Testis (tissue), 5 donors: ENCODE measurements at places on chromosomes 3 and 15. TPM values are rescaled to one million over a fixed set of nuclear protein-coding genes. Genes with fewer than 3 reads are reported as not detected.

The LRRIQ4 gene
- total RNA-seq, result 1.3 TPM

The PLSCR2 gene
- 9.4 TPM for total RNA-seq

The TERC gene
- total RNA-seq, result 512 TPM

The KLHL18 gene
- total RNA-seq, result 26.2 TPM

The GPR15 gene
- not detected for total RNA-seq

The LRRC58 gene
- 18.6 TPM for total RNA-seq

- H3K27me3 ChIP-seq, result no peaks in the 10 kb centered on the region
- no peak overlapping the region for H3K27ac ChIP-seq
- no peak overlapping the region for H3K4me3 ChIP-seq
- DNase-seq, result no peak
- no peaks in the 10 kb centered on the region for H3K36me3 ChIP-seq
These were observed 296.7 kb downstream of the CHST2 start for GRCh38 chr3:143416229-143416628.

- H3K4me3 ChIP-seq, result no peak overlapping the region
- no peaks in the 10 kb centered on the region for H3K36me3 ChIP-seq
- peak overlapping the region; percentile 2 for H3K27ac ChIP-seq
- peaks cover 7% of the 10 kb centered on the region for H3K4me1 ChIP-seq
These were observed 8.5 kb downstream of the GYG1 start for GRCh38 chr3:148999806-149000205.

DNA sequence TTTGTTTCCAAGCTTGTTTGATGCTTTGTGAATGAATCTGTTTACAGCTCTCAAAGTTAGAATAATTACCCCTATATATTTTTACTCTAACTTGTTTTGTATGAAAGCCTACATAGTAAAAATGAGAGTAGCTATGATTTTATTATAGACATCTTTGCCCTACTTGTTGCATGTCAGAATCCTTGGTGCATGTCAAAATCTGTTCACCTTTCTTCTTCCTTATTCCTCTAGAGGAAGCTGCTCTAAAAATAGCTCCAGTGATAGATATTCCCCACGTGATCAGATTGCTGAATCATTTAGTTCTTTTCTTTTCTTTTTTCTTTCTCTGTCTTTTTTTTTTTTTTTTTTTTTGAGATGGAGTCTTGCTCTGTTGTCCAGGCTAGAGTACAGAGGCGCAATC lies 39.8 kb downstream of the LRRC49 start:
- H3K36me3 ChIP-seq, result no peaks in the 10 kb centered on the region
- no peaks in the 10 kb centered on the region for H3K4me1 ChIP-seq
- H3K27ac ChIP-seq, result no peak overlapping the region
- H3K4me3 ChIP-seq, result no peak overlapping the region
- no peaks in the 10 kb centered on the region for H3K27me3 ChIP-seq

- H3K27ac ChIP-seq, result no peak overlapping the region
- no peaks in the 10 kb centered on the region for H3K27me3 ChIP-seq
- no peaks in the 10 kb centered on the region for H3K36me3 ChIP-seq
- no peak overlapping the region for H3K4me3 ChIP-seq
- DNase-seq, result peak; percentile 49
- H3K4me1 ChIP-seq, result peaks cover 7% of the 10 kb centered on the region
These were observed 19.0 kb downstream of the PCYT1A start for GRCh38 chr3:196268284-196269163.

GRCh38 chr3:100503448-100503847 lies 11.0 kb downstream of the TMEM45A start:
- no peak overlapping the region for H3K27ac ChIP-seq
- no peaks in the 10 kb centered on the region for H3K4me1 ChIP-seq
- no peaks in the 10 kb centered on the region for H3K27me3 ChIP-seq
- H3K4me3 ChIP-seq, result no peak overlapping the region
- H3K36me3 ChIP-seq, result no peaks in the 10 kb centered on the region

DNA sequence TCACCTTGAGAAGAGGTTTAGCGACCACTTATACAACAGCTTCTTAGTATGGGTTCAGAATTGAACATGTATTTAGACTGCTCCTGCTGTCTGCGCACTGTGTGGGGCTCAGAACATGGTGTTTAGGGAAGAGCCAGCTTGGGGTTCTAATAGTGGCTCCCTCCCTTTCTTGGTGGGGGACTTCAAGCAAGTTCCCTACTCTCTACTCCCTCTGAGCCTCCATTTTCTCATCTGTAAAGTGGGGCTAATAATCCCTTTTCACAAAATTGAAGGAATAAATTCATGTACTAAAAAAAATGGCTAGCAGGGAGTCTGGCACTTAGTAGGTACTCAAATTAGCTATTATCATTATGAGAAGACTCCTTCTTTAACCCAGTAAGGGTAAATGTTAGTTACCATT lies 97.5 kb upstream of the SPATA12 start:
- H3K4me3 ChIP-seq, result no peak overlapping the region
- H3K27me3 ChIP-seq, result no peaks in the 10 kb centered on the region
- no peaks in the 10 kb centered on the region for H3K36me3 ChIP-seq
- H3K27ac ChIP-seq, result no peak overlapping the region
- no peaks in the 10 kb centered on the region for H3K4me1 ChIP-seq

DNA sequence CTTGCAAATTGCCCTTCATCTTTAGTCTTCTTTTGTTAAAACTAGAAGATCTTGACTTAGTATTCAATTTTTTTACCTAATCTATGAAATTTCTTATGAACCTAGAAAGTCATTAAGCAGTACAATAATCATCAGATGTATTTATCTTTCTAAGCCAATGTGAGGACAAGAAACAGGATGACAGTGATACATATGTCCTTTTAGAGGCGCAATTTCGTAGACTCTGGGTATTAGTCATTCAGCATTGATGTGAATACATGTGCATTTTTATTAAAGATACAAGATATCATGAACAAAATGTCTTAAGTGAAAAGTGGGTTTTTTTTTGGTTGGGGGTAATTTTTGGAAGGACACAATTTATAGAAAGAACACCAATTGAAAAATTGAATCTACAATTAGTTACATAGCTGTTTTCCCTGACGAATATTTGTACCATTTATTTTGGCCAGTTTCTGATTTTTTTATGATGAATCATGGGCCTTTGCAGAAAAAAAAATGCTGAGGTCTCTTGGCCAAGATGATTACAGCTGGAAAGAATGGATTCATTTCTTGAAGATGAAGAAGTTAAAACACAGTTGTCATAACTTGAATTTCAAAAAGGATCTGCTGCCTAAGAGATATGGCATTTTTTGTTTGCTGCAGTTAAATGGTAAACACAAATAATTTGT lies 48.9 kb upstream of the AGTR1 start:
- no peak overlapping the region for H3K4me3 ChIP-seq
- H3K36me3 ChIP-seq, result no peaks in the 10 kb centered on the region
- H3K27ac ChIP-seq, result no peak overlapping the region

GRCh38 chr3:179258820-179259219 lies 7.9 kb upstream of the KCNMB3 start:
- H3K4me3 ChIP-seq, result no peak overlapping the region
- H3K27ac ChIP-seq, result no peak overlapping the region
- DNase-seq, result no peak
- no peaks in the 10 kb centered on the region for H3K27me3 ChIP-seq

- H3K4me3 ChIP-seq, result no peak overlapping the region
- H3K36me3 ChIP-seq, result no peaks in the 10 kb centered on the region
- DNase-seq, result no peak
These were observed 70.9 kb downstream of the ANP32A start for GRCh38 chr15:68749793-68750192.

GRCh38 chr15:59999612-60000112 lies 4.4 kb upstream of the FOXB1 start:
- H3K27ac ChIP-seq, result no peak overlapping the region
- no peaks in the 10 kb centered on the region for H3K36me3 ChIP-seq
- DNase-seq, result no peak
- H3K27me3 ChIP-seq, result peaks cover 8% of the 10 kb centered on the region

GRCh38 chr3:14503706-14504065 lies 36.5 kb downstream of the GRIP2 start:
- H3K4me3 ChIP-seq, result no peak overlapping the region
- H3K36me3 ChIP-seq, result no peaks in the 10 kb centered on the region
- no peak for DNase-seq
- no peak overlapping the region for H3K27ac ChIP-seq

GRCh38 chr3:52446631-52447511 lies 2.0 kb upstream of the SEMA3G start:
- H3K4me3 ChIP-seq, result no peak overlapping the region
- no peak overlapping the region for H3K27ac ChIP-seq
- DNase-seq, result no peak

DNA sequence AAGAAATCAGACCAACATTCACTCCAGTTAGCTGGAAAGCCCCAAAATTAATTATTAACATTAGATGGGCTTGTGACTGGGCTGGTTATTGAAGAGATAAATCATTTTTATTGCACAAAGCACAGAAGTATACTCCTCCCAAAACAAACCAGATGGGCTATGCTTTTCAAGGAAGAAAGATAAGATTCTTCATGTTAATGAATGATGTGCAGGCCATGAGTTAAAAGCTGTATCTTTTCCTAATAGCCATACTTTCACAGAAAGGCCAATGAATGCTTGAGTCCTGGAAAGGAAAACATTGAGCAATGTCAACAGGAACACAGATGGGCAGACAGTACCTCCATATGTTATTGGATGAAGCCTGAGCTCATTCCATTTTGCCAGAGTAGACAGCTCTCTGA lies 55.4 kb downstream of the OCA2 start:
- H3K27me3 ChIP-seq, result no peaks in the 10 kb centered on the region
- no peak overlapping the region for H3K4me3 ChIP-seq
- H3K4me1 ChIP-seq, result no peaks in the 10 kb centered on the region
- DNase-seq, result no peak
- H3K36me3 ChIP-seq, result no peaks in the 10 kb centered on the region
- no peak overlapping the region for H3K27ac ChIP-seq

GRCh38 chr3:194952841-194953241 lies 267.2 kb downstream of the FAM43A start:
- no peak overlapping the region for H3K4me3 ChIP-seq
- DNase-seq, result no peak
- no peaks in the 10 kb centered on the region for H3K27me3 ChIP-seq
- H3K36me3 ChIP-seq, result no peaks in the 10 kb centered on the region

GRCh38 chr3:72584262-72584661 lies 264.0 kb downstream of the SHQ1 start:
- no peak for DNase-seq
- no peak overlapping the region for H3K27ac ChIP-seq
- no peak overlapping the region for H3K4me3 ChIP-seq
- no peaks in the 10 kb centered on the region for H3K36me3 ChIP-seq
- H3K27me3 ChIP-seq, result no peaks in the 10 kb centered on the region

DNA sequence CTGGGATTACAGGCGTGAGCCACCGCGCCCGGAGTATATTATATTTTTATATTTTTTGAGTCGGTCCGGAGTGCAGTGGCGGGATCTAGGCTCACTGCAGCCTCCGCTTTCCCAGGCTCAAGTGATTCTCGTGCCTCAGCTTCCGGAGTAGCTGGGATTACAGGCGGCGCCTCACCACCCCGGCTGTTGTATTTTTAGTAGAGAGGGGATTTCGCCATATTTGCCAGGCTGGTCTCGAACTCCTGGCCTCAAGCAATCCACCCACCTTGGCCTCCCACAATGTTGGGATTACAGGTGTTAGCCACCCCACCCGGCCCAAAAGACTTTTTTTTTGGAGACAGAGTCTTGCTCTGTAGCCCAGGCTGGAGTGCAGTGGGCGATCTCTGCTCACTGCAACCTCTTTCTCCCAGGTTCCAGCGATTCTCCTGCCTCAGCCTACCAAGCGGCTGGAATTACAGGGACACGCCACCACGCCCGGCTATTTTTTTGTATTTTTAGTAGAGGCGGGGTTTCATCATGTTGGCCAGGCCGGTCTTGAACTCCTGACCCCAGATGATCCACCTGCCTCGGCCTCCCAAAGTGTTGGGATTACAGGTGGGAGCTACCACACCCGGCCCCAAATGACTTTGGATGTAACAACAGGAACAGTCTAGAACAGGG lies 1.0 kb downstream of the ZNF589 start:
- peak overlapping the region; percentile 34 for H3K27ac ChIP-seq
- H3K4me1 ChIP-seq, result peaks cover 25% of the 10 kb centered on the region
- H3K36me3 ChIP-seq, result no peaks in the 10 kb centered on the region
- H3K4me3 ChIP-seq, result peak overlapping the region; percentile 69
- no peaks in the 10 kb centered on the region for H3K27me3 ChIP-seq

GRCh38 chr3:162729686-162730085 lies 1233.1 kb downstream of the OTOL1 start:
- H3K4me3 ChIP-seq, result no peak overlapping the region
- no peaks in the 10 kb centered on the region for H3K27me3 ChIP-seq
- DNase-seq, result no peak
- no peaks in the 10 kb centered on the region for H3K4me1 ChIP-seq
- no peaks in the 10 kb centered on the region for H3K36me3 ChIP-seq
